ENCODE measurements at places on chromosomes 1 and 21.

DNA sequence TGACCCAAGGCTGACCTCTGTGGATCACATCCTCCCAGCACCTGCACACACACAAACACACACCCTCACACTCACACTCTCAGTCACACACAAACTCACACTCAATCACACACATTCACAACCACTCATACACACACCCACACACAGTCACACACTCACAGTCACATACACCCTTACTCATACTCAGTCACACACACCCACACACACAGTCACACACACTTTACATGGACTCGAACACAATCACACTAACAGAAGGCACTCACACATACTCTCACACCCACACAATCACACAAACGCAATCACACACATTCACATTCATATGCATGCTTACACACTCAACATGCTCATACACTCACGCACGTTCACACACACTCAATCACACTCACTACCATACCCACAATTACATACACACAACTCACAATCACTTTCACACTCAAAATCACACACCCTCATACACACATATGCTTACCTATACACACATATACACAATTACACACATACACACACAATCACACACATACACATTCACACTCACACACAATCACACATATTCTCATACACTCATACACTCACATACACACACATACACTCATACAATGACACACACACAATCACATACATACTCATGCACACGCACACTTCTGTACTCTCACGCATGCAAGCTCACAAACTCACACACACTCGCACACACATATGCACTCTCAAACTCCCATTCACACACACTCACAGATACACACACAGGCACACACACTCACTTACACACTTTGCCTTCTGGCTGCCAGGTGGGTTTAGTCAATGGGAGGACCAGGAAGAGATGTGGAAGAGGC is 6.1 kb downstream of the MEGF6 start:
- no peak for DNase-seq

- no peak for DNase-seq
Measured at GRCh38 chr1:37284053-37284452, 190.3 kb upstream of the ZC3H12A start.

DNA sequence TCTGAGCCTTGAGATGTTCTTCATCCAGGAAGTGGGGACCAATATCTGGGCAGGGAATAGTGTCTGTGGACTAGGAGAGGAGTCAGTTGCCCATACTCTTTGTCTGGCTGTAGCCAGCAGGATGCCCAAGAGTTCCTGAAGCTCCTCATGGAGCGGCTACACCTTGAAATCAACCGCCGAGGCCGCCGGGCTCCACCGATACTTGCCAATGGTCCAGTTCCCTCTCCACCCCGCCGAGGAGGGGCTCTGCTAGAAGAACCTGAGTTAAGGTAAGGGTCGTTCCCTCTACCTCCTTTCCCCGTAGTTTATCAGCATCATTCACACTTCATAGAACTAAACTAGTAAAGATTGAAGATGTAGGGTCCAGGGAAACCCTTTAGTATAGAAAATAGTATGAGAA is 3.4 kb upstream of the PPOX start:
- DNase-seq = no peak

DNA sequence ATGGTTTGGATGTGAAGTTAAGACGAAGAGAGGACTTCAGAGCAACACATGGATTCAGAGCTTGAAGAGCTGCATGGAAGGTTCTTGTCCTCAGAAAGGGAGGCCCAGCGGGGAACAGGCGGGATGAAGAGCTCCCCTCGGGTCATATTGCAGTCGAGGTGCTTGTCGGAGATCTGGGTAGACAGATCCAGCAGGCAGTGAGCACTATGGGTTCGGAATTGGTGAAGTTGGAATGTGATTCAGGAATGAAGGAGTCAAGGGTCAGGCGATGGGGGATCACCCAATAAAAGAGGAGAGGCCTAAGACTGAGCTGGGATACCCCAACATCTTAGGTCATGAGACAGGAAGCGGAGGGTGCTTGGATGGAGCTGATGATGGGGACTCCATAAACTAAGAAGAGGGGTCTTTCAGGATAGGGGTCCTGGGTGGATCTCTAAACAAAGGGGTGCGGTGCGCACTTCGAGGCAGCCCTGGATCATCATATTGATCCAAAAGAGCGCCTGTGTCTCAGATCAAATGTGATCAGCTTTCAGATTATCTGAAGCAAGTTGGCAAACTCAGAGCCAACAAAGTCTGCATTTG is 176.3 kb upstream of the VAMP3 start:
- no peak for DNase-seq

DNA sequence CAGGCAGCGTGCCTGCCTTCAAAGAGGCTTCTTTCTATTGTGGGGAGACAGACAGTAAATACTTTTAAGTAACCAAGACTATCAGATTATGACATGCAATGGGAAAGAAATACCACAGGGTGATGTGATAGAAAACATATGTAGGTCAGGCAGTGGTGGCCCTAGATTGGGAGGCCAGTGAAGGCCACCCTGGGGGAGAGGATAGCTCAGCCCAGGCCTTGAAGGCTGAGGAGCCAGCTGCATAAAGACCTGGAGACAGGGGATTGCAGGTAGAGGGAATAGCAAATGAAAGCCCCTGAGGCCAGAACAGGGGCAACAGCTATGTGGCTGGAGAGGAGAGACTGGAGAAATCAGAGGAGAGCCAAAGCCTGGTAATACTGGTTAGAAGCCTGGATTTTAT is 4.0 kb downstream of the SOX13 start:
- DNase-seq = no peak

GRCh38 chr1:52520148-52520547 is 32.7 kb downstream of the TUT4 start:
- DNase-seq = no peak

DNA sequence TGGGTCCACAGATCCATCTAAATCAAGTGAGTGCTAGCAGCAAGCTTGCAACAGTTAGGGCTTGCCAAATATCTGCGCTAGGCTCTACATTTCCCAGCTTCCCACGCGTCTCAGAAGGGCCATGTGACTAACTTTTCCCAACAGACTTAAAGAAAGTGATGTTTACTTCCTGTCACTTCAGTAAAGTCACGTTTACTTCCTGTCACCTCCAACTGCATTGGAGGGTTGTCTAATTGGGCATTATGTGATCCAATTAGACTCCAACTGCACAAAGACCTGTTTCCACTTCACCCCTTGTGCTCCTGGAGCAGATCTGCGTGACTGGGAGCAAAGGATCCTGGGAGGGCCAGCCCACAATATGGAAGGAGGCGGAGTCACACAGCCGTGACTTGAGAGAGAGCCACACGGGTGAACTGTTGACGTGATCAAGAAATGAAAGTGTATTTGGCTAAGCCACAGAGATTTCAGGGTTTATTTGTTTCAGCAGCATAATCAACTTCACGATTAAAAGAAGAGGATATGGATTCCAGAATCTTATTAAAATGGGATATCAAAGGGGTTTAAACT is 77.7 kb downstream of the CYYR1 start:
- DNase-seq = no peak
